ENCODE measurements at places on chromosomes 5 and 9.

GRCh38 chr9:114203410-114204140 lies 48.2 kb downstream of the COL27A1 start:
- peak; percentile 19 for DNase-seq

- DNase-seq: peak; percentile 38
These were observed 1.8 kb downstream of the ZBTB34 start for GRCh38 chr9:126862104-126862761.

DNA sequence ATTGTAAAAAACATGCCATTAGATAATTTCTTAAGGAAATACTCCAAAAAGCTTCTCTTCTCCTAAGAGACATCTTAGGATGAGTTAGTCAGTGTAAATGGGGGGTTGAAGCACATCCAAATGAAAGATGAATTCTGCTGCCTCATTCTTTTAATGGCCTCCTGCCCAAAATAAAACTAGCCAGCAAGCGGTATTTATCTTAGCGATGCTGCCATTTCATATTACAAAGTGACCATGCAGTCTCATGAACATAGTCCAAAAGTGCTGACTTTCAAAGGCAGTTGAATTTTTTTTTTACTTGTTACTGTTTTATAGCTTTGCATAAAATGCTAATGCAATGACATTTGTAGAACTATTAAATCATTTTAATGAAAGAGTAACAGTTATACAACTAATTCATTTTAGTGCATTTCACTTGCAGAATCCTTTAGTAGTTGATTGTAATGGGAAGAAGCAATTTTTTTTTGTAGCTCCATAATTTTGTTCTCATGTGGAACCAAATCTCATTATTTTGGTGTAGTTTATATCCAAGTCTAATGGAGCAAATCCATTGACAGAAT lies 151.5 kb downstream of the CAVIN4 start:
- no peak for DNase-seq

DNA sequence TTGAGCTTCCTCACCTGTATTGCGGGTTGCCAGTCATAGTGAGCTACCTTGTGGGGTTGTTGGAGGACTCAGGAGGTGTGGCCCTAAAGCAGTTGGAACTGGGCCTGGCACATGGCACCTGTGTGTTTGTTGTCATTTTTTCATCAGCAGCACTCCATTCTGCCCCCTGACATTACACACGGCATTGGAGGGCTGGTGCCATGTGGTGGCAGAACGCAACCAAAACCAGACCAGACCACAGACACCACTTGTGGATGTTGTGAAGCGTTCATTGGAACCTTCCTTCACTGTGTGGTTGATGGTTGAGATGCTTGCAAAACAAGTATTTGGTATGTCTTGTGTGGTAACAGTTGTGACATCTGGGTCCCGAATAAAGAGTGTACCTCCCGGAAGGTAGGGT lies 113.2 kb upstream of the ERCC6L2 start:
- DNase-seq: no peak

- no peak for DNase-seq
These were observed 29.9 kb downstream of the CD180 start for GRCh38 chr5:67166460-67167285.

DNA sequence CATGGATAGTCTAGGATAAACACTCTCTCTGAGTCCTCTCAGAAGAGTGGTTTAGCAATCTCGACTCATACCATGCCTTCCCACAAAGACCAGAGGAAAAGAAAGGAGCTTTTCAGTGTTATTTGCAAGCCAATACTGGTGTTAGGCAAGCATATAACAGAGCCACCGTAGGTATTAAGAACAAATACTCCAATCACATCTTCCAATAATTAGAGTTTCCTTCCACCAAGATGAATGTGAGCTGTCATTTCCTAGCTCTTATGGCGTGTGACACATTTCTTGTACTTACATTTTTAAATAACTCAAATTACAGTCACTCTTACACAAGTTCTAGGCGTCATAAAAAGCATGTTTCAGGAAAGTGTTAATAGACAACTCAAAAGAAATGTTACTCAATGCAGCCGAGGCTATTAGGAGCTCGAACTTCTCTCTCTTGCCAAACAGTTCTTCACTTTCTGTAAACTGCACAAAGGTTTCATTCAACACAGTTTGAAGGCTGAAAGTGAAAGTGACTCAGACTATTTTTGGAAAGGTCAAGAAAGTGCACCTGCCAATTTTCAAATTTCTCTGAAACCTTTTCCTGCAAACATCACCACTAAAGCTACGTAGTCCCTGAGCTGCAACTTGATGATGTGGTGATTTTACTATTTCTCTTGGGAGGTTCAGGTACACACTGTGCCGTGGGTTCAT lies 153.8 kb downstream of the AUH start:
- DNase-seq: peak; percentile 72

DNA sequence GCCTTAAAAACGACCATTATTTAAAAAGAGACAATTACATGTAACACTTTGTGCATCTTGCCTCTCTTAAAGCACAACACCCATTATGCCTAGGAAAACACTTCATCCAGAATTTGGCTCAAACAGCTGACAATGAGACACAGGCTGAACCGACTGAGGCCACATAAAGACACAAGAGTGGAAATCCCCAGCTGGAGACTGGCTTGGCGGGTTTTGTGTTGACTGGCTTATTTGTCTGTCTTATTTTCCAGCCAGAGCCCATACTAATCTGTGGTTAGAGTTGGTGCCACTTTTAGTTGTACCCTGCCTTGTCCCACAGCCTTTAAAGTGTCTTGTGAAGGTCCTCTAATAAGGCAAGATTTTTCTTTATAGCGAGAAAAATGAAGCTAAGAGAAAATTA lies 21.2 kb downstream of the TRIM14 start:
- no peak for DNase-seq

GRCh38 chr5:1568201-1568979 lies 44.6 kb upstream of the LPCAT1 start:
- DNase-seq: peak; percentile 88

GRCh38 chr9:18976221-18976708 lies 56.7 kb downstream of the SAXO1 start:
- no peak for DNase-seq

- peak; percentile 74 for DNase-seq
These were observed 325.1 kb downstream of the GADD45G start for GRCh38 chr9:89929673-89930480.

GRCh38 chr9:134963546-134963945 lies 45.8 kb upstream of the FCN1 start:
- DNase-seq: no peak

DNA sequence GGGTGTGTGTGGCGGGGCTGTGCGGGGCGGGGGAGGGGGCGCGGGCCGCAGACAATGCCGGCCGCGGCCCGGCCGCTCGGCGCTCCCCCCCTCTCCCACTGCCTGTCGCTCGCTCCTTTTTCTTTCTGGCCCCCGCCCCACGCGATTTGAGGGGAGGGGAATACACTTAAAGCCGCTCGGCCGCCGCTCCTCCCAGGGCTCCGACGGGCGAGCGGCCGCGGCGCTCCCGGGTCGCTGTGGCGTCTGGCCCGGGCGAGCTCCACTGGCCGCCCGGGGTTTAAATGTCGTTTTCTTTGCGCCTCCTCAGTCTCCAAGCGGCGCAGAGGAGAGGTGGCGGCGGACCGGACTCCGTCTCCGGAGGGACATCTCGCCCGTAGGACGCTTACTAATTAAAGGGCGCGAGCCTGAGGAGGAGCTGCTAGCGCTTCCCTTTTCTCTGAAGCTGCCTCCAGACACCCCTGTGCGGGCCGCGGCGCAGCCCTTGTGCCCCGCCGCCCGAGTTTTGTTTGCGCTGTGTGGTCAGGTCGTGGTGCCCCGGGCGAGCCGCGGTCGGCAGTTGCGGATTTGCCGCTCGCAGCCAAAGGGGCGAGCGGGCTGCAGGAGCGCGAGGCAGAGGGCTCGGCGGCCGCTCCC lies 1.4 kb downstream of the ZSWIM6 start:
- DNase-seq: peak; percentile 74

DNA sequence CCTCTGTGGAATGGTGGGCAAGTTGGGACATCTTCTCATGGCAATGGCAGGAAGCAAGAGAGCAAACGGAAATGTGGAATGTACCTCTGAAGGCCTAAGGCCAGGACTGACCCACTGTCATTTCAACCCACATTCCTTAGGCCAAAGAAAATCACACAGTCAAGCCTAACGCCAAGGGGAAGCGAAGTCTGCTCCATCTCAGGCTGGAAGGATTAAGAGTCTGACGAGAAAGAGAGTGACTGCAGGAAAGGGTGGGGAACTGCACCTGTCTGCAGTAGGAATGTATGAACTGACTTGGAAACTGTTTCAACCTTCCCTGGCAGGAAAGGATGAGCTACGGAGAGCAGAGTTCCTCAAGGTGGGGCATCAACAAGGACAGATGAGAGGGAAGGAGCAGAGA lies 90.2 kb upstream of the TAS2R1 start:
- no peak for DNase-seq

DNA sequence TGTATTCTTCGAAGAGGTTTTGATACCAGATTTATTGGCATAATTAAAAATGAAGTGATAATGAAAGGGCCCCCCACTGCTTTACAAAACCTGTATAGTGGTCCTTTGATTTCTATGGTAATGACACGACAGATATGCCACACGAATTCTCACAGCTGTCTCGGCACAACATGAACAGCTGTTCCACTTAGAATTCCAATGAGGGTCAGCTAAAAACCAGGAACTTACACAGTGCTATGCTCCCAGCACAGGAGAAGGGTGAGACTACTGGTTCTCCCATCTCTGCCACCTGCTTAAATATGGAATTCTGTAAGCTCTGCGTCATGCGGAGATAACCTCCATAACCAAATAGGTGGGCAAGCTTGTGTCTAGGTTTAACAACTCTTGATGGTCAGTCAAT lies 183.0 kb upstream of the EFNA5 start:
- DNase-seq: no peak

- DNase-seq: no peak
These were observed 45.7 kb downstream of the SH3GL2 start for GRCh38 chr9:17624571-17624970.

DNA sequence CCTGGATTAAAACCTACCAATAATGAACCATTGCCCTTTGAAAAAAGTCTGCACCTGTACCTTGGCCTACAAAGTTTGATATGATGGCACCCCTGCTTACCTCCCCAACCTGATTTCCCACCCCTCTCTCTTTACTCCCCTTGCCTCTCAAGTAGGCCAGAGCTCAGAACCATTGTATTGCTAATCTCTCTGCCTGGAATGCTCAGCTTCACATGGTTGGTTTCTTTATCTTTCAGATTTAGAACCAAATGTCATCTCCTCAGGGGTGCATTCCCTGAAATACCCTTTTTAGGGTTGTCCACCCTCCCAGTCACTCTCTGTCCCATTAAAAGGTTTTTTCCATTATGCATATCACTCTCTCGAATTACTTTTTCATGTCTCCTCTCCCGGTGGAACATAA lies 116.6 kb upstream of the VCAN start:
- DNase-seq: no peak

DNA sequence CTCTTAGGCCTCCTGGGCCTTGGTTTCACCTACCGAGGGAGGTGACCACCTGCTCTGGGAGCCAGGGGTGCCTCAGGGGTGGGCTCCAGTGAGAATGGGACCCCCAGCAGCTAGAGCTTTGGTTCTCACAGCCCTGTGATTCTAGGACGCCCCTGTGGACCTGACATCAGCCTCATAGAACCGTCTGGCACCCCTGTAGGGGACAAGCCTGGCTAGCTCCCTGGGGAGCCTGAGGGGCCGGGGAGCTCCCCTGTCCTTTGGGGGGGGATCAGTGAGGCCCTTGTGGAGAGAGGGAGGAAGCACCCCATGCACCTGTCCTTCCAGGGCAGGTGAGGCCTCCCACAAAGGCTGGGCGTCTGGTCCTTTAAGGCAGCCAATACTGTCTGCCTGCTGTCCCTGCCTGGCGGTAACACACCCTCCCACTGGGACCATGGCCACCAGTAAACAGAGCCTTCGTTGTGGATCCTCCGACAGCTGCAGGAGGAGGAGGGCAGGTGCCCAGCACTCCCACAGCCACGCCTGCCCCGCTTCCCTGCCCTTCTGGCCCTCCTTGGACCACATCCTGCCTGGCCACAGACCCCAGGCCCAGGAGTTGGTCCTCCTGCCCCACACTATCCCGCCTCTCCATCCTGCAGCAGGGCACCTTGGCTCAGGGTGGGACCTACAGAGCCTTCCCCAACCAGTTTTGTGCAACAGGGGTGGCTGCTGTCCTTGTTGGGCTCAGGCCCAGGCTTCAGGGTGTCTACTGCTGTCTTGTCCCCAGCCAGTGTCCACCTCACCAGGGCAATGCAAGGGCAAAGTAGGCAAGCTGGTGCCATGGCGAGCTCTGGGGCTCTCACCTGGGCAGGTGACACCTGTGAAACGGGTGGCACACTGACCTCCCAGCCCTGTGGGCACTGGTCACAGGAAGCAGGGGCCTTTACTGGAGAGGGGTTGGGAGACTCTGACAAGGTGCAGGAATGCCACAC lies 3.0 kb upstream of the TUBB4B start:
- no peak for DNase-seq

- no peak for DNase-seq
These were observed 33.8 kb downstream of the CHSY3 start for GRCh38 chr5:129938077-129938476.

DNA sequence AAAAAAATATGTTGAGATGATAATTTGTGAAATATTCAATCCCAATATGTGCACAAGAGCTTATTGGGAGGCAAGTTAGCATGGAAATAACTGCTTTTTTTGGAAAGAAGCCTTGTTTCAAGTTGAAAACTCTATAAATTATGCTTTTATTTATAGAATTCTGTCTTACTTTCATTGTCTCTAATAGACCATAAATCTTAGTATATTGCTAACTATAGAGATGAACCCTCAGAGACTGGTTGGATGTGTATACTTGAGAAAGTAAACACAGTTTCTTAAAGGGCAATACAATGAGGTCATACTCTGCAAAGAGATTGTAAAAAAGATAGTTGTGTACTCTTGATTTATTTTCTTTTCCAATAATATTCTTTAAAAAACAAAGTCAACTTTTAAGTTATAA lies 530.3 kb downstream of the SPATA31D1 start:
- DNase-seq: no peak

DNA sequence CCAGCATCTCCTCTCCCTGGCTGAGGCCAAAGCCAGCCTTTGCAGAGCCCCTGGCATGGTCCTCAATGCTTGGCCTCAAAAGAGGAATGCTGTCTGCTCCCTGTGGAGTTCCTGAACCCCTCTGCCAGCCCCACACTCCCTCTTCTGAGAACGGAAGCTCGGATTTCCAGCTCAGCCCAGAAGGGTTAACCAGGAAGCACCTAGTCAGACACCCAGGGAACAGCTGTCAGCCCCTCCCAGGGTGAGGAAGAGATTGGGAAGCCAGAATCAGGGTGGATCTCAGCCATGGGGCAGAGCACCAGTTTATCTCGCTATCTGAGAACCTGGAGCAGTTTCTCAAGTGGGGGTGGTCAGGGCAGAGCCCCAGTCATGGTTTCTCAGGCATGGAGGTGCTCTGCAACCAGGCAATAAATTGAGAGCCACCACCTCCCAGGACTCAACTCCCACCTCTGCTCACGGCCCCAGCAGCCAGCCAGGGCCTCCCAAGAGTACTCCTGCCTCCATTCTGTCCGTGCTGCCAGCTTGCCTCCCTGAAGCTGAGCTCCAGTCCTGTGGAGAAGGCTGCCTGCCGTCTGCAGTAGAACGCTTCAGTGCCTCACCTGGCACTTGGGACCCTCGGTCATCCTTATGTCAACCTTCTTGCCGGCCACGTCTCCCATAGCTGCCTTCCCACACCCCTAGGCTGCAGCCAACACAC lies 7.6 kb downstream of the FOXE1 start:
- no peak for DNase-seq

GRCh38 chr9:6902423-6902822 lies 144.7 kb downstream of the KDM4C start:
- DNase-seq: peak; percentile 18

GRCh38 chr5:120614531-120615180 lies 150.6 kb downstream of the PRR16 start:
- peak; percentile 85 for DNase-seq
